H4 (cell line): ENCODE measurements at places on chromosomes 1 and 21.

- no peak for DNase-seq
Measured at GRCh38 chr1:211942583-211942982, 92.8 kb downstream of the INTS7 start.

DNA sequence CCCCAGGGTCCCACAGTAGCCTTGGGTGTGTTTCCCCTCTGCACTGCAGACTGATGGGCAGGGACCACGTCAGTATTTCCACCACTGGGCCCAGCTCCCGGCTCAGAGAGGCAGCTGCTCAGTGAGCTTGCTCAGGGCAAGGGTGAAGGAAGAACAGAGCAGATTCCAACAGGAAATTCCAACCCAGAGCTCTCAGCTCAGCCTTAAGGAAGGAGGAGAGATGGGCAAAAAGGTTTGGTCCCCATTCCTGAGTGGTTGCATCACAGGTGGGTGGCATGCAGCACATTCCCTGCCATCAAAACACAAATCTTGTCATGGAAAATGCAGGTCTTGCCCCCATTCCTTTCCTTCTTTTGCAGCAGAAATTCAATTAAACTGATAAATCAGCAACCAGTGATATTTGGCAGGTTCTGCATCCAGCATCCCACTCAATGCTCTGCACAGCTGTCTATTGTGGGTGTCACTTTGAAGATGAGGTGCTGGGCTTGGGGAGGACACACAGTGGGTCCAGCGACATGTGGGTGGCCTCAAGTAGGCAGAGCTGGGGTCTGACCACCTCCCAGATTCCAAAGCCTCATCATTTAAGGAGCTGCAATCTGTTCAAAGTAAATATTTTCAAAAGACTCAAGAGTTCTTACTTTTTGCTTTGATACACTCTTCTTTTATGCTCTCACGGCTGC, 315.4 kb downstream of the DSCAM start:
- no peak for DNase-seq

GRCh38 chr1:26411624-26412074, 1.0 kb downstream of the LIN28A start:
- DNase-seq = no peak

DNA sequence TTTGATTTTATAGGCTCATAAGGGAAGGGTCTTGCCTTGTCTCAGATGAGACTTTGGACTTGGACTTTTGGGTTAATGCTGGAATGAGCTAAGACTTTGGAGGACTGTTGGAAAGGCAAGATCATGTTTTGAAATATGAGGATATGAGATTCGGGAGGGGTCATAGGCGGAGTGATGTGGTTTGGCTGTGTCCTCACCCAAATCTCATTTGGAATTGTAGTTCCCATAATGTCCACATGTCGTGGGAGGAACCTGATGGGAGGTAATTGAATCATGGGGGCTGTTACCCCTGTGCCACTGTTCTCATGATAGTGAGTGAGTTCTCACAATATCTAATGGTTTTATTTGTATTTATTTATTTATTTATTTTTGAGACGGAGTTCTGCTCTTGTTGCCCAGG, 6.9 kb upstream of the CSDE1 start:
- DNase-seq = no peak

GRCh38 chr21:33980276-33980916, 64.8 kb upstream of the ATP5PO start:
- no peak for DNase-seq

- DNase-seq = no peak
Measured at GRCh38 chr1:64488862-64489261, 18.9 kb downstream of the CACHD1 start.

DNA sequence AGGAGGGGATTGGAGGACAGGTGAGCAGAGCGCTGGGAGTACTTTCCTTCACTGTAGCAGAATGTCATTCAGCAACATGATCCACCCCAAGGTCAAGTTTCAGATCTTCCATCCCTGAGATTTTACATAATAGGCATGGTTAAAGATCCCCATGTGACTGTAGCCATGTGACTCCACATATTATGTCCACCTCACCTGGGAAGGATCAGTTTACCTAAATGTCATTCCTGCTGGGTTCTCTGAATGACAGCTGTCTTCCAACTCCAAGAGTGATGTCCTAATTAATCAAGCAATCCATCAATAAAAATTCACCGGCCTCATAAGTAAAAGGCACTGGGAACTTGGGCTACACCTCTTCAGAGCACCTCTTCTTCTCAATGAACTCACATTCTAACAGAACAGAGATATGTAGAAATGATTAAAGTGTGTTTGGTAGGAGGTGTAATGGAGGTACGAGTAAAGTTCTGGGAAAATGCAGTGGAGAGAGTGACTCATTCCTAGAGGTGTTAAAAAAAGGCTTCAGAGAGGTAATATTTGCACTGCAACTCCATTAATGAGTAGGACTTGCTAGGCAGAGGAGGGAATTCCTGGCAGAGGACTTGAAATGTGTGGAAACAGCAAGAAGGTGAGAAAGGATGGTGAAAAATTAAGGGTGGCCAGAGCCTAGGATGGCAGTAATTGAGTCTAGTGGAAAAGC, 22.2 kb upstream of the MAPKAPK2 start:
- DNase-seq = no peak

DNA sequence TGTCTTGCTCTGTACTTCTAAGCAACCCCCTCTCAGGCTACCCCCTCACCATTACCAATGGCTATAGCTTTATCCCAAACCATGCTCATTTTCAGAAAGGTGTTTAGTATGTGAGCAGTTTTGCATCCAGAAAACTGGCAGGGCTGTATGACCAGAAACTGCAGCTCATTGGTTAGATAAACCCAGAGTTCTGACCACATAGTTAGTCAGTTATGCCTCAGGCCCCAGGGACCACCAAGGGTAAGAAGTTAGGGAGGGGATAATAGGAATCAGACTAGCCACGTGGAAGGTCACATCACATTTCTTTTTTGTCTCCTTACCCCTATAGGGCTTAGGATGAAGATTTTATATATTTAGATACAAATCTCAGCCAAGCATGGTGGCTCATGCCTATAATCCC, 1.2 kb downstream of the ITGA10 start:
- DNase-seq = no peak

- DNase-seq = no peak
Measured at GRCh38 chr1:105664495-105664894, 1392.0 kb upstream of the PRMT6 start.

DNA sequence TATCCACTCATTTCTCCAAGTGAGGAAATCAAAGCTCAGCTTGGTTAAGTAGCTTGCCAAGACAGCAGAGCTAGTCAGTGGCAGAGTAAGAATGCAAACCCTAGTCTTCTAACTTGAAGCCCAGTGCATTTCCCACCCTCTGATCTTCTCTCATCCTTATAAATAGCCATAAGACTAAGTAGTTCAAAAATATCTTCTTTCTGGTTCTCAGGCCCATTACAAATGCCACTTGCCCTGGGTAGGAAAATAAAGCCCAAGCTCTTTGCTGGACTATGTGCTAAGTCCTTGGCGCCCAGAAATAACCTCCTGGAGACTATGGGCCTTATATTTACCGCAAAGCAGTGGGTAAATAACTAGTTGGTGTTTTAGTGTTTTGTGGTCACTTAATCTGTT, 505.8 kb downstream of the PLPP3 start:
- DNase-seq = no peak

GRCh38 chr1:156510709-156511108, 10.1 kb upstream of the MEF2D start:
- no peak for DNase-seq

DNA sequence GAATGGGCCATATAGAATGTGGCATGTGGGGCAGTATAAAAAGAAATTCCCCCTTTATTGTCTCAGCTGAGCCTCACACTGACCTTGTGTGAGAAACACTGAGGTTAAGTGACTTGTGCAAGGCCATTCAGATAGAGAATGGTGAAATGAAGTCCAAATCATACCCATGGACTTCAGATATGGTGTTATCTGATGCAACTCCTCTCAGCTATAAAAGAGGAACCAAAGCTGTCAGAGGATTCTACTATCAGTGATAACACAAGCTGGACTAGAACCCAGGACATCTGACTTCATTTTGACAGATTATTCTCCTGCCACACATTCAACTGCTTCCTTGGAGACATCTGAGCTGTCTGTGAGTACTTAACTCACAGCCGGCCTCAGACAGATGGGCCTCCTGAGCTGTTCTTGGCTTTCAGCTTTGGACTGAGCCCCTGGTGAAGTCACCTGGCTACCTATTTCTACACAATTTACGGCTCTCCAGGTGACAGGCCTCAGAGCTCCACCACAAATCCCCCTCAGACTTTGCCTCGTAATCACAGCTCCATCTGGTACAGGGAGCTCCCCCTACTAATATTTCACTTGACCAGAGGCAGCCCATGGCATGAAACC, 104.6 kb downstream of the PLXNA2 start:
- no peak for DNase-seq

GRCh38 chr1:19689856-19690255, 25.2 kb downstream of the HTR6 start:
- no peak for DNase-seq

DNA sequence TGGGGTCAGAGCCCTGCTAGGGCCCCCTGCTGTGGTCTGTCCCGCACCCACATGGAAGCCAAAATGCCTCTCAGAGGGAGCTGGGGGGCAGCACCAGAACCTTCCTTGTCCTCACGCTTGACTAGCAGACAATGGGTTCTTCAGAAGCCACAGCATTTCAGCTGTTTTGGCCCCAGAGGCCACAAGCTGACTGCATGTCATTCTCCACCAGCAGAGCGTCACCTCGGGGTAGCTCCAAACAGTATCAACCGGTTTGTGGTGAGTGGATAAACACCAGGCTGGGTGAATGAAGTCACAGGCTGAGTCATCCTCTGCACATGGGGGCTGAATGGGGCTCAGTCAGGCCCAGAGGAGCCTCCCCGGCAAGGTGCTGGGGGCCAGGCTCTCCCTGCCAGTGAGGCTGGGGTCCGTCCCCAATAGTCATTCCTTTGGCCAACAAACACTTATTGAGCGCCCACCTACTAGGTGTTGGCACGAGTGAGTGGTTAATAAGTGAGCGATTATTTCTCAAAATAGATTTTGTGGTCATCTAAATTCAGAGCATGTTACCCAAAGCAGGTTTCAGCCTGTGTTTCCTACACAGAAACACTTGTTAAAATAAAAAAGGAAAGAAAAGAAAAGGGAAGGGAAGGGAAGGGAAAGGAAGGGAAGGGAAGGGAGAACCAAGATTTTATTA, 9.1 kb downstream of the OLIG1 start:
- DNase-seq = peak; percentile 96

- peak; percentile 69 for DNase-seq
Measured at GRCh38 chr1:32291145-32291707, 657 bp upstream of the HDAC1 start.
